ENCODE measurements at places on chromosomes 16 and 17.
A peak's percentile ranks its signal among the peaks of the same experiment; 100 is the strongest.

GRCh38 chr17:81451823-81452222, 56.6 kb downstream of the BAHCC1 start:
- no peak for DNase-seq

- no peak for DNase-seq
Observed at GRCh38 chr16:67490335-67491096, 7.2 kb upstream of the AGRP start.

GRCh38 chr17:76153640-76154039, 12.6 kb upstream of the FOXJ1 start:
- DNase-seq = peak; percentile 17

- DNase-seq = no peak
Observed at GRCh38 chr16:66661210-66661560, 35.4 kb downstream of the CMTM4 start.

DNA sequence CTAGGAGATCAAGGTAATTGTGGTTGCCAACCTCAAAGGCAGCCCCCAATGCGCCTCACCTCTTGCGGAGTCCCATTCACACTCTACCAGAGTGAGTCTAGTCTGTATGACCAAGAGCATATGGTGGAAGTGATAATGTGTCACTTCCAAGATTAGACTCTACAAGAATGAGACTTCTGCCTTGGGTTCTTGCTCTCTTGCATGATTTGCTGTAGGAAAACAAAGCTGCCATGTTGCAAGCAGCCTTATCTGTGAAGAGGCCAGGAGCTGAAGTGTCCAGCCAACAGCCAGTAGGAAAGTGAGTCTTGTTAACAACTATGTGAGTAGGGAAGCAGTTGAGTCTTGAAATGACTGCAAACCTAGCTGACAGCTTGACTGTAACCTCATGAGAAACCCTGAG, 3.4 kb downstream of the TERF2 start:
- no peak for DNase-seq

- no peak for DNase-seq
Observed at GRCh38 chr16:4825196-4825595, 21.9 kb downstream of the GLYR1 start.

DNA sequence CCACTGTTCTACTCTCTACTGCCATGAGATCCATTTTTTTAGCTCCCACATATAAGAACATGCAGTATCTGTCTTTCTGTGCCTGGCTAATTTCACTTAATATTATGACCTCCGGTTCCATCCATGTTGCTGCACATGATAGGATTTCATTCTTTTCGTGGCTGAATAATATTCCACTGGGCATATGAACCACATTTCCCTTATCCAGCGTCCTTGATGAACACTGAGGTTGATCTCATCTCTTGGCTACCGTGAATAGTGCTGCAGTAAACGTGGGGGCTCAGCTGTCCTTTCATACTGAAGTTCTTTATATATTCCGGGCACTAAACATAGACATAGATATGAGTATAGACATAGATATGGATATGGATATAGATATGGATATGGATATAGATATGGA, 109.3 kb upstream of the TNRC6C start:
- no peak for DNase-seq

- no peak for DNase-seq
Observed at GRCh38 chr16:67210069-67210937, 11.4 kb downstream of the ELMO3 start.

- no peak for DNase-seq
Observed at GRCh38 chr16:3074860-3075522, 9.6 kb downstream of the IL32 start.

DNA sequence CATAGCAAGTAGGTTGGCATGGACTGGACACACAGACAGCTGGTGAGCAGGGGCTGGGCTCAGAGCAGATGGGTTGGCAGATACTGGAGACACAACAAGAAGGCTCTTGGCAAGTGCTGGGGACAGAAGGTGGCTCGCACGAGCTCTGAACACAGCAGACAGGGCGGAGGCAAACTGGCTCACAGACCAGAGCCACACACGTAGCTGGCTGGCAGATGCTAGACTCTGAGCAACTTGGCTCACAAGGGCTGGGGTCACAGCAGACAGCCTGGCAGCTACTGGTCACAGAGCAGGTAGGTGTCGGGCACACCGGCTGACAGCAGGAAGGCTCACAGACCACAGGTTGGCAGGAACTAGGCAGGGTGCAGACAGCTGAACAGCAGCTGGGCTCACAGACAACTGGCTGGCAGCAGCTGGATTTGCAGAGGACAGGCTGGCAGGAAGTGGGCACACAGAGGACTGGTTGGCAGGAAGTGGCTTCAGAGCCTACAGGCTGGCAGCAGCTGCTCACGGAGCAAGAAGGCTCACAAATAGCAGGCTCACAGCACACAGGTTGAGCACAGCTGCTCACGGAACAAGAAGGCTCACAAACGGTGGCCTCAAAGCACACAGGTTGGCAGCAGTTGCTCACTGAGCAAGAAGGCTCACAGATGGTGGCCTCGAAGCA, 725 bp downstream of the KRTAP16-1 start:
- no peak for DNase-seq

- DNase-seq = no peak
Observed at GRCh38 chr16:89720551-89720812, 216 bp downstream of the VPS9D1 start.

DNA sequence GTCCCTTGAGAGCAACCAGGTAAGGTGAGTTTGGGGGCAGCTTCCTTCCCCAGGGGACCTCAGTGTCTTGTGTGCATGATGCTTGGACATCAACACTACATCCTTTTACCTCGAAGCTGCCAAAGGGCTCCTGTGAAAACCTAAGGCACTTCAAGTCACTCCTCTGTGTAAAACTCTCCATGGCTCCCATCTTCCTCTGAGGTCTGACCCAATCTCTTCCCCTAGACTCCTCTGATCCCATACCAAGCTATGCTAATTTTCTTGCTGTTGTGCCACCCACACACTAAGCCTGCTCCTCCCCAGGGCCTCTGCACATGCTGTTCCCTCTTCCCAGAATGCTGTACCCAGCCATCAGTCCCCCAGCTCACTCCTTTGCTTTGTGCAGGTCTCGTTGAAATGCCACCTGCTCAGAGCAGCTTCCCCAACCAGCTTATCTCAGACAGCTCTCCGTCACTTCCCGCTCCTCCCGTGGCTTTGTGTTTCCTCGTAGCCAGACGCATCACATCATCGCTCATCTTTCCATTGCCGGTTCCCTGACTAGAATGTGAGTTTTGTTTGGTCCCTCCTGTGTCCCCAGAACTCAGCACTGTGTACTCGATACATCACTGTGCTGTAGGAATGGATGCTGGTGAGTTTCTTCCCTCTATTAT, 78.4 kb downstream of the CNGB1 start:
- no peak for DNase-seq
